Fibroblast of skin of back (primary cell): ENCODE measurements at places on chromosomes 16 and 17.

DNA sequence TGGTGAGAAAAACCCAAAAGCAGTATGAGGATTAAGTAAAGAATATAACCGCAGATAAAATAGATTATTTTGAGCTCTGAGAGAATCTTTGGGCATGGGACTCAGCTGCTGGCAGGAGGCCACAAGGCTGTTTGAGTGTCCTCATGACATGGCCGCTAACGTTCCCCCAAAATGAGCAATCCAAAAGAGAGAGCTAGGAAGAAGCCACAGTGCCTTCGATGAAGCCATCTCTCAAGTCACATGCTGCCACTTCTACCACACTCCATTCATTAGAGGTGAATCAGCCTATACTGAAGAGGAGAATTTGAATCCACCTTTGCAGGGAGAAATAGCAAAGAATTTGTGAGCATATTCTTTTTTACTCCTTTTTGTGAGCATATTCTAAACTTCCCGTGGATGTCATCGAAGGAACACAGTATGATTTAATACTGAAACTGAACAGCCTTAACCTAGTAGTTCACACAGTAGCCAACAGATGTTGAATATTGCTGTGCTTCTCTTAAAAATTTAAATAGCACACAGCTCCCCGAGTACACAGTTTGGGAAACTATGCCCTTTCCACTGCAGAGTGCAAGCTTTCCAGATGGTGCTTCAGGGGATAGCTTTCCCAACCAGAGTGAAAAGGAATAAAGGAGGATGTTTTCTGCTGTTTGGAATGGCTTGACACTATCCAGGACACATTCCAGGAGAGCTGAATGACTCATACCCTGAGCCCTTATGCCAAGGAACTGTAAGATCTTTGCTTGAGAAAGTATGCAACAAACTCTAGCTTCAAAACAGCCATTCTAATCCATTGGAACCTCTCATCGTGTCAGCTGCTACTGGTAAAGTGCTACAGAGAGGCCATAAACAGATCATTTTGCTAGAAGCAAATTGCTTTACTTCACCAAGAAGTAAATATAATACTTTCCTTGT is 33.9 kb downstream of the ANKFY1 start:
- peak; percentile 97 for DNase-seq

DNA sequence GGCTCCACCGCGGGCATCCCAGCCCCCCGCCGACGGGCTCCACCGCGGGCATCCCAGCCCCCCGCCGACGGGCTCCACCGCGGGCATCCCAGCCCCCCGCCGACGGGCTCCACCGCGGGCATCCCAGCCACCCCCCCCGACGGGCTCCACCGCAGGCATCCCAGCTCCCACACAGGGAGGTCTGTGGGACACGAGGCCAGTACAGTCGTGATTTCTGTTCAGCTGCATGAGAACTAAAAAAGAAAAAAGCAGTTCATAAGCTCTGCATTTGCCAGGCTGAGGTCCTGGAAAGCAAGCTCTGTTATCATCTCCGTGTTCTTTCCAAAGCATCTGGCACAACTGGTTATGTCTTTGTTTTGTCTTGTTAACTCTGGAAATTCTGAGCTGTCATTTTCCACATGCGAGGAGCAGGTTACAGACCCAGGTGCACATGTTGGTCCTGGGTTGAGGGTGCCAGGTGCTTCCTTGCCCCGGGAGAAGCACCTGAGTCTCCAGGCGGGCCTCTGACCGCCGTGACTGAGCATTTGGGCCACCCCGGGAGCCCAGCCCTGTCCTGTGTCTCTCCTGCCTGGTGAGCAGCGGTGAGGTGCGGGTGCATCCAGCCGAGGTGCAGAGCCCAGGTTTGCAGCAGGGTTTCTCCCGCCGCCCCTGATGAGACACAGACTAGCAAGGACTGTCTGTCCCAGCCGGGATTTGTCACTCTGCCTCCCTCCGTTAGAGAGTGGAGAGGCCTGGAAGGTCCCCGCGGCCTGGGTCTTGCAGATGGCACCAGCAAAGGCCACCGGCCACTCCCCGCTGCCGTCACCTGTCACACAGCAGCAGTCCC is 9.9 kb upstream of the WFIKKN1 start:
- DNase-seq, result no peak

GRCh38 chr16:21186326-21186691 is 25.1 kb downstream of the ZP2 start:
- DNase-seq, result no peak

DNA sequence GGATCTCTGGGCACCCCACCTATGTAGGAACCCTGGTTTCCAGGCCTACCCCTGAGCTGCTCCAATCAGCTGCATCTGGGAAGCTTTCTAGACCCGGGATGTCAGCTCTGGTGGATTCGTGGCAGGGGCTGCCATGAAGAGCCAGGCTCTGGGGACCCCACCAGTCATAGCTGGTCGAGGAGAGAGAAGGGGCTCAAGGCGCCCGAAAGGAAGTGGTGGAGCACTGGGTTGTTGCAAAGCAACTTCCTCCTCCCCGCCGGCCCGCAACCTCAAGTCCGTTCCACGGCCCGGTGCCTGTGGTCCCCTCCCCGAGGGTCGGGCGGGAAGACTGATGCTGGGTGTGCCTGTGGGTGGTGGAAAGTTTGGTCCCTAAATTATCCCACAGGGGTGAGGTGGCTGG is 10.2 kb downstream of the TBKBP1 start:
- DNase-seq, result no peak

- DNase-seq, result no peak
Observed at GRCh38 chr17:70158180-70158579, 11.2 kb upstream of the KCNJ2 start.

DNA sequence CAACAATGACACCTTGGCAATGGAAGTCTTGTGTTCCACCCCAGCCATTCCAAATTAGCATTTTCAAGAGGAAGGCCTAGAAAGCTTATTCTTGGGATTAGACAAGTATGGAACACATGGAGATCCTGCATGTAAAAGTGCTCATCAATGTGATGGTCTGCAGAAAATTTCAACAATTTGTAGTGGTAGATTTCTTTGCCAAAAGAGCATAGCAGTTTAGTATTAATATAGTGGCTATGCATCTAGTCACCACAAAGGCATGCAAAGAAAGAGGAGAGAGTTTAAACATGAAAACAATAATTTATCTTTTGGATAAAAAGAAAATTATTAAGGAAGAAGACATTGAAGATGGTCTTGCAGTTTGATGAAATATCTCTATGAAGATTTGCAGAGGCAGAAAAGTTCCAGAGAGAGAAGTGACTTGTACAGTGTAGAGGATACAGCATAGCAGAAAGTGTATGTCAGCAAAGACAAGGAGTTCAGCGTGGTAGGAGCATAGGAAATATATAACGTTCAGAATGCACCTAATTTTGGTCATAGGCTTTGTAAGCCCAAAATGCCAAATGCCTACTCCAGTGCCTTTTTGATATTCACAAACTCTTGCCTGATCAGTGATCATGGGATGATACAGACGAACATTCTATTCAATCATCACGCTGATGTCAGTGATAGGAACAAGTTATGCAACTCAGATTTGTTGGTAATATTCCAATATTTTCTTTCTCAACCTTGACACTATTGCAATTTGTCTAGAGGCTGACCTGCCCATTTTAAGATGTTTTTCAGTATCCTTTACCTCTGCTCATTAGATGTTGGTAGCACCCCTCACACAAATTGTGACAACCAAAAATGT is 727.9 kb upstream of the SOX9 start:
- peak; percentile 70 for DNase-seq

GRCh38 chr17:67171560-67171959 is 73.4 kb downstream of the HELZ start:
- DNase-seq, result no peak

GRCh38 chr17:75878174-75878998 is at the start of gene TRIM47:
TSS of gene TRIM47 (minus strand) at chr17:75878581. CDS start at chr17:75878548, 33 bp downstream.
- peak; percentile 69 for DNase-seq

- no peak for DNase-seq
Observed at GRCh38 chr16:58459344-58460218, 40.4 kb upstream of the NDRG4 start.

GRCh38 chr16:14437426-14437825 is 192.6 kb downstream of the PARN start:
- no peak for DNase-seq

DNA sequence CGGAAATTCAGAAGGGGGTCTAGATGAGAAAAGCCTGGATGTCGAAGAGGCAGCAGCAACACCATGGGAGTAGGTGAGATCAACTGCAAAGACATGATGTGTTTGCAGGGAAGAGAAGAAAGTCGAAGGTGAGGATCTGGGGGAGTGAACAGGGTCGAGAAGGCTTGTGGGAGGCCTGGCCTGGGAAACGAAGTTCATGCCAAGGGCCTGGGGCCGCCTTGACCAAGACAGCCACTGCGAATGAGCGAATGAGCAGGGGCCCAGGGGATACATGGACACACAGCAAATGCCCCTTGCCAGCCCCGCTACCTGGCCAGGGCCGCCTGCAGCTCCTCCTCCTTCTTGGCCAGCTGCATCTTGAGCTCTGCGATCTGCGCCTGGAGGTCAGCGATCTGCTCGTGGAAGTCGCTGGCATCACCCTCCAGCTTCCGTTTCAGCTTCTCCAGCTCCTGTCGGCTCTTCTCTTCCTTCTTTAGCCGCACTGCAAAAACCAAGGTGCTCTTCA is 87.1 kb downstream of the NDE1 start:
- no peak for DNase-seq

DNA sequence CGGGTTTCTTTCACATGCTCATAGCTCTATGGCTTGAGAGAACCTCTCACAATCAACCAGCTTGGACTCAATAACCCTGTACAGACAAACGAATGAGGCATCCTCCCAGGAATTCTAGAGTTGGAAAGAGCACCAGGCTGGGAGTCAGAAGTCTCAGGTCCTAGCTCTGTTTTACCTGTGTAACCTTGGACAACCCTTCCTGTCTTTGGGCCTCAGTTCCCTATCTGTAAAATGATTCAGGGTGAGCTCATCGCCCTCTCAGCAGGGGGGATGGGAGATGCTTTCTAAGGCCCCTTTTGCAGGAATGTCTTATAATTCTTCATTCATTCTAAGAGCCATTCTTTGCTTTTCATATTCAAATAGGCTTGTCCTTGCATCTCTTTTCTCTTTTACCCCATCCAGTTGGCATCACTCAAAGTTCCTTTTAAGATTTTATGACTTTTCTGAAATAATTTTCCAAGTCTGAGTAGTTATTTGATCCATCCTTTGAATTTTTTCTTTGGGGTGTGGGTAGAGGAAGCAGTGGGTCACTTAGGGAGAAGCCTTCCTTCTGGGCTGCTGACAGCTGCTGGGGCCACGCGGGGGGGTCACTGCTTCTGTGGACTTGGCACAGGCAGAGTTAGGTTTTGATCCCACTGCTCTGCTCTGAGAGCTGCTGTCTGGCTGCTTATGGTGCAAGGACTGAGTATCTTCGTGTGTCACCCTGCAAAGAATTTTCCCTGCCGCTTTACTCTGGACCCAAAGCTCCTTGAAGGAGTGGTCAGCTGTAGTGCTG is 102.7 kb downstream of the UTP18 start:
- peak; percentile 12 for DNase-seq

DNA sequence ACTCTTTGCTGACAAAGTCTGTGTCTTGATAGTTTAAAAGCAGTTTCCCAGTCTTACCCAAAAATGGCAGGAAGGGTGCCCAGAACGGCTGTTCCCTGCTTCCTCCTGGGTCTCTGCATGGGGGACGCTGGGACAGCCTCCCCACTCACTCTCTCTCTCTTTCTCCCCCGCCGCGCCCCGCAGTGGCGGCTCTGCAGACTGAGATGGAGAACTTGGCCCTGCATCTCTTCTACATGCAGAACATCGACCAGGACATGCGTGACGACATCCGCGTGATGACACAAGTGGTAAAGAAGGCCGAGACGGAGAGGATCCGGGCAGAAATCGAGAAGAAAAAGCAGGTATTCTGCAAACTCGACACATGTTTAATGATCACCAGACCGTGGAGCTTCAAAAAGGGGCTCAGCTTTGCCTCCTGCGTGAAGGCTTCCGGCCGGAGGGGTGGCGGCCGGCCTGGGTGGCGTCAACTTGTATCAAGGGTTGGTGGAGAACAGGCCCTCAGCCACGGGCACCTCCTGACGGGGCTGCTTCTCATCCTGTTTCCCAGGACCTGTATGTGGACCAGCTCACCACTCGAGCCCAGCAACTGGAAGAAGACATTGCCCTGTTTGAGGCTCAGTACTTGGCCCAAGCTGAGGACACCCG is 22.0 kb downstream of the CCDC40 start:
- no peak for DNase-seq

- DNase-seq, result no peak
Observed at GRCh38 chr16:782766-783403, 5.3 kb downstream of the RPUSD1 start.

- DNase-seq, result peak; percentile 86
Observed at GRCh38 chr16:28925386-28926228, 569 bp upstream of the RABEP2 start.

DNA sequence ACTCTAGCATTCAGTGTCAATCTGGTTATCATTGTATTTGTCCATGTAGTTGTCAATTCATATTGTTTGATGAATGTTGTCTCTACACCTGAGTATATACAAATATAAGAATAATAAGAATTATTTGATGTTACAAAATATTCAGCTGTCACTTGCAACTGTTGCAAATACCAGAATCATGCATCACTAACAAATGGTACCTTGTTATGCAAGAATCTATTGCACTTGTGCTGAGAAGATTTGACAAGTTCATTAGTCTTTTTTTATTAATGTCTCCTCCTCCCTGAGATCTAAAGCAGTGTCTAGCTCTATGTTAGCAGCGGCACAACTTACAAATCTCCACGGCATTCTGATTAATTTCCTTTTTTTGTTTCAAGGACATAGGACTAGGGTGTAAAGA is 22.2 kb upstream of the AKAP1 start:
- no peak for DNase-seq

DNA sequence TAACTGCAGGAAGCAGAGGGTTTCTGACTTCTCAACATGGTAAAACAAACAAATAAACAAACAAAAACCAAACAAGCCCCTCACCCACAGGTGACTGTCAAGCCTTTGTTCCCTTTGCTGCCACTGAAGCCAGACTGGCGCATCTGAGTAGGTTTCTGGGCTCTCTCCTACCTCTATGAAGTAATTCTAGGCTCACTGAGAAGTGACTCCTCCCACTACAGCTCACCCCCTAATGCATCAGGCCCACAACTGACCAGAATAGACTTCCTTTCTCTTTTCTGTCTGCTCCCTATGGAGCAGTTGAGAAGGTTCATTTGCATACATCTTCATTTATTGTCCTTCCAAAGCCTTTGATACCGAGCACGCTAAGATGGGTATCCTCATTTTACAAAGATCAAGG is 77.0 kb upstream of the CCL2 start:
- no peak for DNase-seq

DNA sequence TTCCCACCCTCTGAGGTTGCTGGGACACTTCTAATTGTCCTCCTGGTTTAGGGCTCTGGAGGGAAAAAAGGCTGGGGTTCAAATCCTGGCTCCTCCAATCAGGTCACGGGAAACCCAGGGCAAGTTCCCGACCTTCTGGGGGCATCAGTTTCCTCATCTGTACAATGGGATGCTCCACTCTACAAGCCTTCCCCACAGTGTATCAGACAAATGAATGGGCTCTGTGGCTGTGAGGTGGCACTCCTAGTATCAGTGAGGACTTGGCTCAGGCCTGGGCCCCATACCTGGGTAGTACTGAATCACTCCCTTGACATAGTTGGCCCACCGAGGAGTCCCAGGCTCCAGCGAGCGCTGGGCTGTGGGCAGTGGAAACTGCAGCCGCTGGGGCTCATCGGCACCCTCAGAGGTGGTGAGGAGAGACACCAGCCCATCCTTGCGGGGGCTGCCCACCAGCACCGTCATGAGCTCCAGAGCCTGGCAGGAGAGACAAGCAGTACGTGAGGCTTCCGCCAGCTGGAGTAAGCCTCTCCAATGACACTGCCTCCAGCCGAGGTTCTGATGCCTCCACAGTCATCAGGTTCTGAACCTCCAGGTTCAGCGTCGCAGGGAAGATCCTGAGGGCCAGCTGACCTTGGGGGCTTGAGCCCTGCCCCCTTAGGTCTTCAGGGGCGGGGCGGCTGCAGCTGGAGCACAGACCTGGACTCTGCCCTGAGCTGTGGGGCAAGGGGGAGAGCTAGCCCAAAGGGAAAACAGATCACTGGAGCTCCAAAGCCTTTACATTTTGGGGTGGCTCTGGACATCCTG is 1.2 kb downstream of the GALK1 start:
- DNase-seq, result no peak
